ENCODE measurements at places on chromosomes 2 and 18.

GRCh38 chr2:60958800-60959199 lies 58.7 kb upstream of the PEX13 start:
- DNase-seq = no peak

GRCh38 chr2:186884587-186884986 lies 35.6 kb upstream of the ZSWIM2 start:
- DNase-seq = peak; percentile 86

DNA sequence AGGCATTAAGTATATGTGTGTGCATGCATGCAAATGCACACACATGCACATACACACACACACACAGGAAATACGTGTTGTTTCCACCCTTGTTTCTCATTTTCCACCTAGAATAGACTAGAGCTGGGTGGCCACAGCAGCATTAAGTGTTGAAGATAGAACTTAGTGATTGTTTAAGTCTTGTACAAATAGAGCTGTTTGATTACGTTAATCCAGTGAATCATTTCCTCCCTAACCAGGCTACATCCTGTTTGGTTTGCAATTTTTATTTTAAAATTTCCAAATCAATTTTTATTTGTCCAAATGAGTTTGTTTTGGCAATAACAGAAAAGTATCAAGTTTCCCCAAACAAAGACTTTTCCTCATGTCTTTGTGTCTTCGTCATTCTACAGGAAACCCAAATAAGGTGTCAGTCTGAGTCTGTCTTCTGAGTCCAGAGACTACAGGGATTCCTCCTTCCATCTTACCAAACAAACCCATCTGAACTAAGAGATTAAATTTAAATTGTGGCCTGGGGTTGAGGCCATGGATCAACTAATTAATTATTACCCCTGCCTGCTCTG lies 74.6 kb upstream of the GALNT5 start:
- DNase-seq = peak; percentile 39

- no peak for DNase-seq
Measured at GRCh38 chr2:127523269-127523939, 2.9 kb downstream of the IWS1 start.

- no peak for DNase-seq
Measured at GRCh38 chr2:108189316-108189715, 50.5 kb upstream of the SULT1C3 start.

- no peak for DNase-seq
Measured at GRCh38 chr2:233035426-233036161, 3.1 kb downstream of the NEU2 start.

- DNase-seq = peak; percentile 56
Measured at GRCh38 chr18:63907664-63908063, at the start of gene SERPINB10. Gene SERPINB10, plus strand, starts transcription at chr18:63907958. Its CDS starts 7,553 bp downstream, at chr18:63915511.

GRCh38 chr2:42105330-42106256 lies 57.8 kb downstream of the PKDCC start:
- DNase-seq = peak; percentile 41

DNA sequence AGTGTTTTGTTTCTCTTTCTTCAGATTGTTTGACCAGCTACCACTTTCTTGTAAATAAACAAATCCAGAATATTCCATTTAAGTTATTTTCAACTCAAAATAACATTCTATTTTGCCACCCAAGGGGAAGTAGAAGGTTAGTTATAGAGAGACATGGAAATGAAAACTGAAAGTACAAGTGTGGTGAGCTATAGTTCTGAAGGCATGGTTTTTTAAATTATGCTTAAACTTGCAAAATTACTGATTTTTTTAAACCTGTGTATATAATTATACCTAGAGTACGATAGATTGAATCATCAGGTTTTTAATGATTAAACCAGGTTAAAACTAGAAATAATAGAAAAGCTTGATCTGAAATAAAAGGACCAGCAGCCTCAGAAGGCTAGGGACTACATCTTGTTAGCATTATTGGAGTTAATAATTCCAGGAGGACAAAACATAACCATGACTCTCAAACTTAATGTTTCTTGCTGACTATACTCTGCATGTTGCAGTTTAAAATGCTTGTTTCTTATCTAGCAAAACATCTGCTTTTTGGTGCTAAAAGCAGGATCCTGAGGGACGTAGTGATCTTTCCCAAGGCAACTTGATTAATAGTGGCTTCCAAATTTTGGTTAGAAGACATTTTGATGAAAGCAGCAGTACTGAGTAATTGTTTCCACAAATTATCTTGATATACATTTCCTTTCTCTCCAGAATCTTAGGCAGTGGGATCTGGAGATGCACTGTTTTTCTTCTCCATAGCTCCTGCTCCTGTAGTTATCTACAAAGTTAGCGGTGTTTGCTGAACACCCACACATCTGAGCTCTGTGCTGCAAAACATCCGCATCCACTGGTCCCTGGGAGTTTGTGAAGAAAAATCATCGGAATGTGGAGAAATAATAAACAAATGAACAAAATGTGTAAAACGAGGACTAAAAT lies 327.2 kb upstream of the PKDCC start:
- peak; percentile 37 for DNase-seq

DNA sequence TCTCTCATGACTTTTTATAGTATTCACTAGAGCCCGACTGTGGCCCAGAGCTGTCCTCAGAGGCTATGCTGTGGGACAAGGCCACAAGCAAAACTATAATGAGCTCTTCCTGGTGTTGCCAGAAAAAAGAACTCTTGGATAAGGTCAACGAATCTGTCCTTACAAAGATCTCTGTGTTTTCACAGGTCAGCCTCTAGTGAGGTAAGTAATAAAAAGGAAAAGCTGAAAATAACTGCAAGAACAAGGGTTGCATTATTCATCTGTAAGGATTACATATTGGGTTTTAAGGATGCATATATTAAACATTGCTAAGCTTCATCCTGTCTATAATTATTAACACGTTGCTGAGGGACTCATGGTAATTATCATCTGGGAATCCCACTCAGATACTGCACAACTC lies 62.8 kb upstream of the ATL2 start:
- DNase-seq = no peak

- DNase-seq = peak; percentile 21
Measured at GRCh38 chr2:70772486-70773155, 4.6 kb upstream of the ADD2 start.

DNA sequence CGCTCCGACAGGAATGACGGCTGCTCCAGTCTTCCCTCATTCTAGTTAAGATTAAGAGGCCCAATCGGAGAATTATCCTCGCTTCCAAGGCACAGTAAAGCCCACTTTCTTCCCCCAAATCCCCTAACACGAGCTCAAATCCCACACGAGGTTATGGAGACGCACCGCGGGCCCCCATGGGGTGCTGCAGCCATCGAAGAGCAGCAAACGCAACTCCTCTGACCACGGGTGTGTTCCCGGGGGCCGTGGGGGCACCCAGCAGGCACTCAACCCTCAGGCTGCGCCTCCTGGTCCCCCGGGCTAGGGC lies 446 bp downstream of the COPS9 start:
- DNase-seq = peak; percentile 40

DNA sequence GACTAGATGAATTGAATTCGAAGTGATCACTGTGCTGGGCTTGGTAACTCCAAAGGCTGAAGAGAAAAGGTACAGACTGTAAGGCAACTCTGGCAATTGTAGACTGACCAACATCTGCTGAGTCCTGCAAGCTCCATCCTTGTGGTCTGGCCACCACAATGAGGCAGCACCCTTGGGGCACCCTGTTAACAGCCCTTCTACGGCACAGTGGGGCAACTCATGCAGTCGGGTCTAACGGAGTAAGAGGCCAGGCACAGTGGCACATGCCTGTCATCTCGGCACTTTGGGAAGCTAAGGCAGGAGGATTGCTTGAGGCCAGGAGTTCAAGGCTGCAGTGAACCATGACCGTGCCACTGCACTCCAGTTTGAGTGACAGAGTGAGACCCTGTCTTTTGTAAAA lies 126.8 kb downstream of the ZAP70 start:
- peak; percentile 48 for DNase-seq

DNA sequence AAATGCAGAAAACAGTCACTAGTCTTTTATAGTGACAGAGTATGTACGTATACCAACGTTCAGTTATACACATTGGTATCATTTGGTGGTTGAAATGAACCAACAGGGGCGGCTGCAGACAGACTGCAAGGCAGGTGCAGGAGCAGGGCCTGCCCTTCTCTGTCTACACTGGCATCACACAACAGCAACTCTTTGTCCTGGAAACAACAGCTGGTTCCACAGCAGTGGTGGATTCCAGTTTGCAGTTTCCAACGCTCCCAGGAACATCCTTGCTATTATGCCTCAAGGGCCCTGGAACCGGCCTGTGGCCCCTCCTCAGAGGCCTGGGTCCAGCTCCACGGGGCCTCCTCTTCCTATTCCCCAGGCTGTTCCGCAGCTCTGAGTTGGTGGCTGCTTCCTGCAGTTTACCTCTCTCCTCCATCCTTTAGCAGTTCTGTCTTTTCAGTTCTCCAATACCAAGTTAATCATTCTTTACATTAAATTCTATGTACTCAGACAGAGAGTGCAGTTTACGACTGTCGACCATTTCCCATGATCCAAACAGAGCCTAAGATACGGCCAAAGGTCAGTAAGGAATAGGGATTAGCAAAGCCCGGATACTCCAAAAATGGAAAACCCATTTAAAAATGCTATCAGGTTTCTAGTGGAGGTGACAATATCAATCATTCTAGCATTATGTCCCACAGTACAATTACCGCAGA lies 87.8 kb downstream of the NOL10 start:
- no peak for DNase-seq

DNA sequence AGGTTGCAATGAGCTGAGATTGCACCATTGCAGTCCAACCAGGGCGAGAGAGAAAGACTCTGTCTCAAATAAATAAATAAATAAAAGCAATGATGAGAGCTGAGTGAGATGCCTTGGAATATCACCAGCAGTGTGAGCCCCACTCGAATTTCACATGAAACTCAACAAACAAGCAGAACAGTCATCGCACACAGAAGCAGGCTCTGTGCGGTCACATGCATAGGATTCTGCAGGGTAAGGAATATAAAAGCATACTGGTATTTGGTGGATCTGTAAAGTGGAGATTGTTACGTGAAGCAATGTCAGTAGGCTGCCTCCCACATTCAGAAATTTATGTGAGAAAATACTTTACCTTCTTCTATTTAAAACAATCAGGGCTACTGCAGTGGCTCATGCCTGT lies 18.0 kb upstream of the AP1S3 start:
- no peak for DNase-seq

DNA sequence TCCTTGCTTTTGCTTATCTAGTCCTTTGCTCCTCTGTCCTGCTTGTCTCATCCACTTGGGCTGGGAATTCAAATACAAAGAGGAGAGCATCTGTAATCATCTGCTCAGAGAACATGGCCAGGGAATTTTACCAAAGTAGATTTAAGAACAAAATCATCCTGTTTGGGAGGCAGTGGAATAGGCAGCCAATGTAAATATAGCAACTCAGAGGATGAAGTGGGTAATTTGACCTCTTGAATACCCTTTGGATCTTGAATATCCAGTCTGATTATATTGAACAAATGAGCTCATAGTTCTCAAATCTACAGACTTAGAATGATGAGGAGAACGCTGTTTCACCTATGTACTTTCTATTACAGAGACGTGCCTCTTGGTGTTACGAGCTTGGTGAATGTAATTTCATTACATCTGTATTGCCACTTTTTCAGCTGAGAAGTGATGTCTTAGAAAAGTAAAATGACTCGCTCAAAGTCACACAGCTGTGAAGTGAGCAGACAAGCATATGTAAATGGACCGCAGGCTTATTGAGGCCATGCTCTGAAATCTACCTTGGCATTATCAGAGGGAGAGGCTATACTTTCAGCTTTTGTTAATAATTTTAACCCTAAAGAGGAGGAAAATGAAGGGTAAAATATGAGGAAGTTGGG lies 266.3 kb downstream of the MTX2 start:
- no peak for DNase-seq

DNA sequence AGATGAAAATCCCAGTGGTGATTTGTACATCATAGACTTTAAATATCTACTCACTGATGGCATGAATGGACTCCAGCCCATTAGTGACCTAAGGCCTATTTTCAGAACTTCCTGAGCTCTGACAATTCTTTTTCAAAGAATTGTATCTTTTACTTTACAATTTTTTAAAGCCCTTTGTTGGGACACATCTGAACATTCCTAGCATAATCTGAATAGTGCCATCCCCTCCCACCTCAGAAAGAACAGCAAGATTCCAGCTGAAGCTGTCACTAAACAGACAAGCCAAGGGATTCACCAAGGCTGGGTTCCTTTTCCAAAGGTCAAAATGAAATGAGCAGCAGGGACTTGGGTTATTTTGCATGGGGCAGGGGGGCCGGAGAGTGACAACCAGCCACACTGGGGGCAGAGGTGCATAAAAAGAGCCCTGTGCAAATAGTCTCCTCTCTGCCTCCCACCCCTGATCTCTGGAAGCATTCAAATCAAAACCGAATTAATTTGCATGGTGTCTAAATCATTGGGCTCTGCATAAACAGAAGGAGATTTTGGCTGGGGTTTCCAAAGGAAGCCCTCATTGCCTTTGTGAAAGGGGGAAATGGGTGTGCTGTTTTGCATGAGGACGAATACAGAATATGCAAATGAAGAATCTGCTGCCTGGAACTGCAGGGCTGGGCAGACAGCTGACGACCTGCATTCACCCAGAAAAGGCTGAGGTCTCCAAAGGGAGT lies 17.2 kb downstream of the EPHA4 start:
- DNase-seq = no peak

All from hematopoietic multipotent progenitor cell treated with erythropoietin and hydrocortisone succinate and interleukin-3 and kit ligand, for 4 days (in vitro differentiated cells).